ACHN (cell line): ENCODE measurements at places on chromosomes 3 and 15.

DNA sequence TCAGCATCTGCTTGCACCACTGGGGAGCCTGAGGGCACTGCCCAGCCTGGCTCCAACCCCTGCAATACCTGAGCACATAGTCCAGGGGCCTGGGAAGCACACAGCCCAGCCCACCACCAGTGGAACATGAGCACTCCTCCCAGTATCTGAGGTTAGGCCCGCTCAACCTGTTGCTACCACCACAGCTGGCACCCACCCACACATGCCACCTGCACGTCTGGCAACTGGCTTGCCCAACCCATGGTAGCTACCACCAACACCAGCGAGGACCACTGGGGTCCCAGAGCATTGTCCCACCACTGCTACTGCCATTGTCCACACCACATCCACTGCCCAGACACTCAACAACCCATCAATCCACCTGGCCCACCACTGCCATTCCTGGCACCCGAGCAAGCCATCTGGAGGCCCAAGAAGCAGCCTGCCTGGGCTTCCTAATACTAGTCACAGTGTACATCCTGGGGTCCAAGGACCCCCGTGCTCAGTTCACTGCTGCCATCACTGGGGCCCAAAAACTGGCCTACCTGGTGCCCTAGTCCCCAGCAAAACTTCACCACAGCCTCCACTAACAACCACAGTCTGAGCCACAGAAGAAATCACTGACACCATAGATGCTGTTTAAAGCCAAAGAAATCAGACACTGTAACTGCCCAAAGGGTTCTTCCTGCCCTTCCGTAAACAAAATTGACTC lies 62.1 kb upstream of the TBC1D23 start:
- no peak for DNase-seq

DNA sequence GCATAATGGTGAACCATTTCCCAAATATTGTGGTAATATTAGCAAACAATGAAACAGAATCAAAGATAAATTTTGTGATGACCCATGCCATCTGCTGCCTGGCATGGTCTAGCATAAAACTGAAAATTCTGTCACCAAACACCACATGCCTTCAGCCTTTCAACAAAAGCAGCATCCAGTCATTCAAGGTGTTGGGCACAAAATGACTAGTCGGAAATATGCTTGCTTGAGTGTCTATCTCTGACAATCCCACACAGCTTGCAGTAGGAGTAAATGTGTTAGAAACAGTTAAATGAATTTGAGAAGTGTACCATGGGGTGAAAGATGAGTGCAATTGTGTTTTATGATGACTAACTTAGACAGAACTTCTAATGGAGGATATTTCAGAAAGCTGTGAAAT lies 61.7 kb upstream of the CDIN1 start:
- no peak for DNase-seq

DNA sequence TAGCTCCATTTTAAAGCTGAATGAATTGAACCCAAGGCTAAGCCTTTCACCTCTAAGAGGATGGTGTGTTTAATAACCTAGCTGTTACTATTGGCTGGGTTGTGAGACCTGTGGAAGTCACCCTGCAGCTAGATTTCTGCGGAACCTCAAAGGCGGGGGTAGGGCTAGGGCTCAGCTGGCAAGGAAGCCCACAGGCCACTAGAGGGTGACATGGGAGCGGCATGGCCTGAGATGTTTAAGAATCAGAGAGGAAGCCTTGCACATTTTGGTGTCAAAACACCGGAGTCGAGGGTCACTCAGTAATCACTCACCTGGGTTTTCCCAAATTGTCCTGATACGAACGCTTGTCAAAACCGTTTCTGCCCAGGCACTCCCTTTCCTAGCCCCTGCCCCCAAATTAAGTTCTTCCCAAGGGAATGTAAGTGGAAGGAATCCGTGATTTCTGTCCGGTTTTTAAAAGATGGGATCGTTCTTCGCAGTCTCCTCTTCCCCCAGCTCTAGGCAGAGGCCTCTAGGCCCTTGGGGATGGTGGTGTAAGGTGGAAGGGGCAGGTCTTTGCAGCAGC lies 3.8 kb upstream of the ACAD9 start:
- DNase-seq = peak; percentile 22

GRCh38 chr15:101396484-101397261 lies 92.8 kb downstream of the PCSK6 start:
- DNase-seq = no peak

DNA sequence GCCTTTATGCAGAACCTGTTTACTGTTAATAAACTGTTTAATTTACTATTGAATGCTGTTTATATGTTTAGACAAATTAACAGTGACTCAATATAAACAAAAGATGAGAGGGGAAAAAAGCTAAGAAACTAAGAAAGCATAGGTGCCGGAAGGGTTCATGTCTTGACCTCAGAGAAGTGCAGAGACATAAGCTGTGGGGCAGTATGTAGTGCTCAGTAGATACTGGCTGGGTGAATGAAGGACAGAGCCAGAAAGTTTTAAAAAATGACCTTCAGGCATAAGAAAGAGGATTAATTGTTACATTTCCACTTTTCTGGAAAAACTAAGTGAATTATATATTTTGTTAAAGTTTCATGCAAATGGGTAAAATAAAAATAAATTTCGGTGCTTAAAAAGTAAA lies 14.2 kb downstream of the SERPINI1 start:
- no peak for DNase-seq
